Effector memory CD4-positive, alpha-beta T cell (primary cell): ENCODE measurements at places on chromosomes 5 and 9.

GRCh38 chr9:84935528-84936117 is 266.1 kb downstream of the NTRK2 start:
- no peak for DNase-seq

DNA sequence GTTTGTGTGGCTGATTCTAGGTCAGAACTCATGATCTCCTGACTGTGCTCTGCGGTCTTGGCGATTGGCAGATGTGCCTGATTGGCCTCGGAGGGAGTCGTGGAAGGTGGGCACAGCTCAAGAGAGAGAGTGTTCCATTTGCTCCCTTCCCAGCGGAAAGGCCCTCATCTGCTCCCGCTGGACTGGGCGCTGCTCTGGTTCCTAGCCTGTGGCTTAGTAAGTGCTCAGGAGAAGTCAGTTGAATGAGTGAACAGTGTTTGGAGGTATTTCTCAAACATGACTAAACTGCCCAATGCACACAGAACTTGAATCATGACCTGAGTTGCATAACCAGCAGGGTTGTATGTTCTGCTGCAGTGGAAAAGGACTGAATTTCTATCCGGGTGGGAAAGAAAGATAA is 120.2 kb upstream of the PITX1 start:
- DNase-seq: no peak

DNA sequence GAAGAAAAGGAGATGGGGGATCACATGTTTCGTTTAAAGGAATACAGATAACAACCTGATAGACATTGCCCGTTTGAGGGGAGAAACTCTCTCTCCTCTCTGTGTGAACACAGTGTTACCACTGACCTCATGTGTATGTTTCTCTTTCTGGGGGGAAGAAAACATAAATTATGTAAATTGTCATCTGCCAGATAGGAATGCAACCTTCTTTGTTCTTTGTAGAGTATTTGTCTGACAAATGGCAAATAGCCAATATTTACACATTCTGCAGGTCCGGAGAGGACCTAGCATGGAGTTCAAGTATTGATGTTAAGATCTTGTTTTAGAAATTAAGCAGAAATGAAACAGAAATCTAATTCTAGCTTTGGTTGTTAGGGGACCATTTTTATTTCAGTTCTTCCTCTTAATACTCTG is 276.3 kb downstream of the SAXO1 start:
- no peak for DNase-seq

- DNase-seq: no peak
These were observed 38.9 kb upstream of the FOXB2 start for GRCh38 chr9:76980566-76980965.

DNA sequence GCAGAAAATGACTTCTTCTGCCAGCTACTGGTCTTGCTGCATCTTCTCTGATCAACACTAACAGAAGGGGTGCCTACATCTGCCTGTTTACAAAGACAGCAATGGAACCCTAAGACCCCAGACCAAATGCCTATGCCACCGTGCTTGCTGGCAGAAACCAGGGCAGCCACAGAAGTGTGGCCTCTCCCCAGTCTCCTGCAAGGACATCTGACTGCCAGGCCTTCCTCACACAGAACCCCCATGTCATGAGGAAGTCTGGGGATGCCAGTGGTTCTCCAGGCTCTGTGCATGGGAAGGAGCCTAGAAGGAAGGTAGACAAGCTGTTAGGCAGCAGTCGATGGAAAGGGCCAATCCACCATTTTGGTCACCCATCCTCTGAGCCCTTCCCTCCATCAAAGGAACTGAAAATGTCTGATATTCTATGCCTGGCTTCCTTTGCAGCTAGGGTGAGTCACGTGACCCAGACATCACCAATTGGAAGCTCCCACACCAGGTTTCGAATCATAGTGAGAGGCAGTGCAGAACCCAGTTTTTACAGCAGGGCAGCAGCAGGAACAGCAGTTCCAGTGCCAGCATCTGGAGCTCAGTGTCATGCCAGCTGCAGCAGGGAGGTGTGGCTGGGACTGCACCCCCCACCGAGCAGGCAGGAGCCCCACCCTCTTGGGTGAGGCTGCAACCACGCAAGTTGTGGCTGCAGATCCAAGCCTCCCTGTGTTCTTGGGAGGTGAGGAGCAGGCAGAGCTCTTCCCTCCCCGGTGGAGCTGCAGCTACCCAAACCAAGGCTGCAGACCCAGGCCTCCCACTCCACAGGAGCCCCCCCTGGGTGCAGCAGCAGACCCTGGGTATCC is 123.4 kb downstream of the OLFM1 start:
- DNase-seq: no peak

- no peak for DNase-seq
These were observed 201.2 kb downstream of the GAPVD1 start for GRCh38 chr9:125462861-125463291.

GRCh38 chr5:96256795-96257470 is 176.1 kb downstream of the PCSK1 start:
- no peak for DNase-seq

- DNase-seq: no peak
These were observed 98.9 kb downstream of the CSNK1G3 start for GRCh38 chr5:123610665-123611405.

GRCh38 chr9:119026120-119026519 is 343.1 kb downstream of the BRINP1 start:
- no peak for DNase-seq

DNA sequence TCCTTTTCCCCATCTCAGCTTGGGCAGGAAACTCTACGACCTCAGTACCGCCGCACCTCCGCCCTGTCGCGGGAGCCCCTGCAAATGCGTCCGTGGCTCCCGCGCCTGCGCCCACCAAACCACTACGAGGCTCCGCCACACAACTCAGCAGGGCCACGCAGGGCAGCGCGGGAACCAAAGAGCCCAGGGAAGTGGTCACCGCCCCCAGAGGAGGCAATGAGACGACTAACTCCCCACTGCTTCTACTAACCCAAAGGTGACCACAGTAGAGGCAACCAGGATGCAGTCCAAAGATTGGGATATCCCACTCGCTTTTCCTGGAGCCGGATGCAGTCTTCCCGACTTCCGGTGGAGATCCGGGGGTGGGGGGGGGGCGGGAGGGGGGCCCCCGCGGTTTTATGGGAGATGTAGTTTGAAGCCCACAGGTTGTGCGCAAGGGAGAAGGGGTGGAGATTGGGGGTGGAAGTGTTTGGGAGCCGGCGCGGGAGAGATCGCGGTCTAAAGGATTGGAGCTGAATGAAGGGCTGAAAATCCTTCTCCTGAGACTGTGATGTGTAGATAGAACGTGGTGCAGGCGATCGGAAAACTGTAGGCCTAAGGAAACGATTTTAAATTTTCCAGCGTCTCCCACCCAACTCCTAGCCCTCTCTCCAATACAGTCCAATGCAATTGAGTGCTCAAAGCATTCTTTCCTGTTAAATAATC is at the start of gene NUDT12:
NUDT12 (minus strand) TSS at position 337 of the 705 bp plus-strand sequence. CDS start 2,541 bp downstream, outside the sequence.
- peak; percentile 1 for DNase-seq

DNA sequence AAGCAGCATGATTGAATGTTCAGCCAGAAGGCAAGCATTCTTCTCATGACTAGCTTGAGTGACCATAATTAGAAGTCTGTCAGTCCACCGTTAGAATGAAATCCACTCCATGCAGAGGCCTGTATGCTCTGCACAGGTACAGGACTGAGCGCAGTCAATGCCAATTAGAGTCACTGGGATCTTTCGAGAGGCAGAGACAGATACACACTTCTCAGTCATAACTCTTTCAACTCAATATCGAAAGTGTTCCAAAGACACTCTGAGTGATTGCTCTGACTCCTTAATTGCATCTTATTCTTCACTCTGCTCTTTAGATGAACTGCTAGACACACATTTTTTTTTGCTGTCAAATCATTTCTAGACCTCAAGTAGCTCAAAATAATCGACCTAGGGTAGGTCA is 203.6 kb downstream of the GABRB2 start:
- no peak for DNase-seq

DNA sequence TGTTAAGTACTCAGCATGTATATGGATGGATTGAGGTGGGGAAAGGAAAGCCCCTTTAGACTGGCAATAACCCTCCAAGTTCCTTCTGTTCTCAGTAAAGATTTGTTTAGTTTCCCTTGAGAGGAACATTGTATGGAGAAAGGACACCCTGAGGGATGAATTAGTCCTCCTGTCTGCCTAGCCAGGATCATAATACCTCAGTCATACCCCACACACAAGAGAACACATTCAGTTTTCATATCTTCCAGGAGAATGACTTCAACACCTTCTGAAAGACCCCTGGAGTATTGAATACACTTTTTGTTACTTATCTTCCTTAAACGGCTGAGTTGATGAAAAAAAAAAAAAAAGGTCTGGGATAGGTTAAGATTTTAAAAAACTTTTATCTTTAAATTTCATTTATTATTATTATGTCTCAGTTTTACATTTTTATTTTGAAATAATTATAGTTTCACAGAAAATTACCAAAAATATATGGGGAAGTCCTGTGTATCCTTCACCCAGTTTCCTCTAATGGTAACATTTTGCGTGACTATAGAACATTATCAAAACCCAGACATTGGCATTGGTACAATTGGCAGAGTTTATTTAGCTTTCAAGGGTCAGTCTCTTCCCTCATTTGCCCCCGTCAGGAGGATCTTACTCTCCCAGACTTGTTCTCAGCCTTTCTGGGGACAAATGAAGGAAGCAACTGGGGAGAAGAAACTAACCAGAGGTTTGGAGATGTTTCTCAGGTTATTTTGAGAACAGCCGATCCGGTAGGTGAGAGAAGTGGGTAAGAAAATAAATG is 88.0 kb downstream of the ACTBL2 start:
- no peak for DNase-seq

DNA sequence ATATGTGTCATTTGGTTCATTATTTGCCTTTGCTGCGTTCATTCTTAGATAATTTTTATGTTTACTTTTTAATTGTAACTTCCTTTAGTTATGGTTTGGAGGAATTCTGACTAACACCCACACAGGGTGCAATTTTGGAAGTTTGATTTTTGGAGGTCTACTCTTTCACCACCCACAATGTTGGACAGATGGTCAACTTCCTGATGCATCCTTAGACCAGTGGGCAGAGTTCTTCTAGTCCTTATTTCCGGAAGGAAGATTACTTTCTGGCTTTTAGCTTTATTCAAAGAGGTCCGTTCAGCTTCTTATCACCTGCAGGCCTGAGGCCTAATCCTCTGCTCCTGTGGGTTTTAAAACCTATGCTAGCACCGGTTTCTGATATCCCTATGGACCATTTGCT is 126.7 kb downstream of the MTX3 start:
- DNase-seq: no peak

- DNase-seq: no peak
These were observed 145.7 kb downstream of the ARHGAP26 start for GRCh38 chr5:142915813-142916424.

DNA sequence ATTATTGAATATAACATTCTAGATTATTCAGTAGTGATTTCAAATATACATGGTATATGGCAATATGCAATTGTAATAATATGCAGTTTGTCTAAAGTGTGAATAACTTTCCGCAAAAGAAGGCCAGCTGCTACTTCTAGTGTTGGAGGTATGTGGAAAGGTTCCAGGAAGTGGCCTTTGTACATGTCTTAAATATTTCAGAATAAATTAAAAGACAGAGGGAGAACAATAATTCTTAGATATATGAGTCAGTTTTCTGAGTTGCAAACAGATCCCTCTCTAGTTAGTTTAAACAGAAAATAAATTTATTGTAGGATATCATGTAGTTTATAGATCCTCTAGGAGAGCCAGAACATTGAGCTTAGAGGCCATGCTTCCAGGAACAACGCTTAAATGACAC is 210.8 kb upstream of the ELL2 start:
- DNase-seq: no peak
